Hematopoietic multipotent progenitor cell (in vitro differentiated cells): ENCODE measurements at places on chromosomes 2 and 18.

- no peak for DNase-seq
Measured at GRCh38 chr18:22191923-22192322, 22.5 kb downstream of the GATA6 start.

GRCh38 chr18:50091509-50092244, 103.3 kb downstream of the MYO5B start:
- no peak for DNase-seq

GRCh38 chr2:144445196-144445595, 74.7 kb downstream of the ZEB2 start:
- no peak for DNase-seq

GRCh38 chr2:130972410-130972809, 120.8 kb downstream of the FAM168B start:
- no peak for DNase-seq

DNA sequence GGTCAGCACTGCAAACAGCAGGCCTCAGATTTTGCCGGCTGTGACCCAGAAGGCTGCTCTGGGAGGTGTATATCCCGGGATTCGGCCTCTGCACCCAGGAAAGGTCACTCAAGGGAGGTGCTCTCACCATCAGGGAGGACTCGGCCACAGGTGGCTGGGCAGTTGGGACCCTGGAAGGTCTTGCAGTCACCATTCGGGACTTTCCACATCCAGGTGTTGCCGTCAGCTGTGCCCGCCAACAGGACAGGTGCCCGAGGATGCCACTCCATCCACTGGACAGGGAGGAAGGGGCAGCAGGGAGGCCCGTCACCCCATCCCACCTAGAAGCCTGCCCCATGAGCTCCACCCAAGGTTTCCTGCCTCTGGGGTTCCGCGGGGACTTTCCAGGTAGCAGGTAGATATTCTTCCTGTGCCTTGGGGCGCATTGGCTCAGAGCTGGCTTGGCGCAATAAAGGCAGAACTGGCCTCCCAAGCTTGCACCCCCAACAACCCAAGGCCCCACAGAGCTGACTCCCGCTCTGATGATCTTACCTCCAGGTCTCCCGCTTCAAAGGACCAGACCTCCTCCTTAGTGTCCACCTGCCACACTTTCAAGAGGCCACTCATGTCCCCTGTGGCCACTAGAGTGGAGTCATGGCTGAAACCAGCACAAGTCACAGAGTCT, 3.5 kb downstream of the AAMP start:
- DNase-seq, result no peak

DNA sequence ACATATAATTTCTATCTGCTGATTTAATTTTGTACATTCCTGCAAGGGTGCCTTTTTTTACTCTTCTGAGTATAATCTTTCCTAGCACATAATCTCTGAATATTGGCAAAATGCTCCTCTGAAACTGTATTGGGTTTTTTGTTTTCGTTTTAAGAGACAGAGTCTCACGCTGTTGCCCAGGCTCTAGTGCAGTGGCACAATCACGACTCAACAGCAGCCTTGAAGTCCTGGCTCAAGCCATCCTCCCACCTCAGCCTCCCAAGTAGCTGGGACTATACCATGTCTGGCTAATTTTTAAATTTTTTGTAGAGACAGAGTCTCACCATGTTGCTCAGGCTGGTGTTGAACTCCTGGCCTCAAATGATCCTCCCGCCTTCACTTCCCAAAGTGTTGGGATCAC, 104.9 kb downstream of the SPTBN1 start:
- no peak for DNase-seq

- no peak for DNase-seq
Measured at GRCh38 chr18:65227970-65228369, 522.8 kb upstream of the CDH7 start.

GRCh38 chr2:218217360-218218267, 625 bp downstream of the ARPC2 start:
- peak; percentile 62 for DNase-seq

DNA sequence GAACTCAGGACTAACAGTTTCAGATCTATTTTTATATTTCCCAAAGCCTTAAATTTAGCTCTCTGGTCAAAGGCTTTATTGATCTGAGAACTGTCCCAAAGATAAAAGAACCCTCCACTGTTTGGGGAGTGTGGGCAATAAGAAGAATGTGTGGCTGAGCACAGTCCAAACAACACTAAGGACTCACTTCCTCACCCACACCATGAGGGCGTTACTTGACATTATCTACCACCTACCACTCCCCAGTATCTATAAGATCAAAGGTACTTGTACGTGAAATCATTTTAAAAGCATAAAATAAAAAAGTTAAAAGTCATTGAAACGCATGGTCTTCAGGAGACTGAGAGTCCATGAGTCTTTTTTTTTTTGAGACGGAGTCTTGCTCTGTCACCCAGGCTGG, 54.6 kb upstream of the NFU1 start:
- no peak for DNase-seq

DNA sequence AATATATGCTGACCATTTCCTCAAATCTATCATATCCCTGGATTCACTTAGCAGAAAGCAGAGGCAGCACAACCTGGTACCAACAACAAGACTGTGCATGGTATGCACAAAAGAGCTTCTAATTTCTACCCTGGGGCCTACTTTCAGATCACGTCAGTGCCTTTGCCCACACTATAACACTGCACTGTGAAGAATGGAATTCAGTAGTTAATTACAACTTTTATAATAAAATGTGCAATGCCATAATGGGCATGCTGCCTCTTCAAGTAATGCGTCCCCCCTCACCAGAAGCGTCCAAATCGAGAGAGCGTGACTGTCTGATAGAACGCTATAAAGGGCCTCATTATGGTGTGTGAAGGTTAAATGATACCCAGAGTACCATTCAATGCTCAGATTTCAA, 328.1 kb upstream of the PKDCC start:
- no peak for DNase-seq

DNA sequence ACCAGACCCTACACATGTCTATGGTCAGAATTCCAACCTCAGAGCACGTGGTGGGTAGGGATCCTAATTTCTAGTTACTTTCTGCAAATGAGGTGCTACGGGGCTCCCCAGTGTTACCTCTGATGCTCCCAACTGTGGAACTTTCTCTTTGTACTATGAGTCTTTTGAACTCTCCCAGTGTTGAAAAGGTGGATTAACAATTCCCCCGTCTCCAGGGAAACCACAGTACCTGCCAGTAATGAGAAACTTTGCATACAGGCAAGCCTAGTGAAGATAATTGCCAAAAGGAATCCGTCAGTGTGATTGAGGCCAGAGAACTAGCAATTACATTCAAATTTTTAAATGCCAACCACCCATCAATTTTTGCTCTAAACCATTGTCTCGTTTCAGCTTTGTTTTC, 129.0 kb upstream of the FOSL2 start:
- no peak for DNase-seq

- no peak for DNase-seq
Measured at GRCh38 chr2:48940606-48941005, 185.1 kb upstream of the LHCGR start.

DNA sequence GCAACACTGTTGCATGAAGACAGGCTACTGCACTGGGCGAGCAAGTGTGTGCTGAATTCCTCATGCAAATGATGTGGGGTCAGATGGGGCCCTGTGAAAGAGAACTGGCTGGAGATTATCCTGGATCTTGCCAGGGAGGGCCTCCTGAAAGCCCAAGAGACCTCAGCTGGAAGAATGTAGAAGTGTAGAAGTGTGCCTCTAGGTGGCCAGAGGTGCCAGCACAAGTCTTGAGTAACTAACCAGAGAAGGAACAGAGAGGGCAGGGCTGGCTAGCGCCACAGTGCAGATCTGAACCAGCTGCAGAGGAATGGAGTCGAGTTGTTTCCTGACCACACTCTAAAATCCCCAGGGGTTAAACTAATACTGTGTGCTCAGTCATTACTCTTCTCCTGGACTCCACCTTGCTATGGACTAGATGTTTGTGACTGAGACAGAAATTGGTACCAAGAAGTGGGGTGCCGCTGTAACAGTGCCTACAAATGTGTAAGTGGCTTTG, 399.3 kb downstream of the LRATD1 start:
- no peak for DNase-seq

- DNase-seq, result no peak
Measured at GRCh38 chr18:39913672-39914366, 2041.2 kb upstream of the PIK3C3 start.

DNA sequence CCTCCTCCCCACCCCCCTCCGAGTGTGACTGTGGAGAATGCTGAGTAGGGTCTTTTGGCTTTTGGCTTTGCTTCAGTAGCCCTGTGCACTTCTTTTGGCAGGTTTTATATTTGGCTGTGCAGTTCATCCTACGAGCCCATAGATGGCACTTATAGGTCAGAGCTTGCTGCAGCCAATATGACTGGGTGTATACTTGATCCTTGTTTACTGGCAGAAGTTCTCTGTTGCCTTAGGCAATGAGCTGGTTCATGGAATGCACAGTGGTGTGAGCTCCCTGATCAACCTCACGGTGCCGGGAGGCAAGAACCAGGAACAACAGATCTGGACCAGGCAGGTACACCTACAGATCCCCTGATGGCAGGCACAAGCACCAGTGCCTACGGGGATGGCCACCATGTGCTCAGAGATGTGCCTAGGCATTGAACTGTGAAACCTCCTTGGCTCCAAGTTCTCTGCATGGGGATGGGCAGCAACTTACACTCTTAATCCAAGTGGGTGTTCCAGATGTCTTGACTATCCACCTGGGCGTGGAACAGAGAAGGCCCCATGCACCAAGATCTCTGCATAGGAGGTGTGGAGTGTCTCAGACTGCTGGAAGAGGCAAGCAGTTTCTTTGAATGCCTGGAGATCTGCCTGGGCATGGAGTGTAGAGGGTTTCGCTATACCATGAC, 190.4 kb downstream of the KIAA1328 start:
- DNase-seq, result no peak

DNA sequence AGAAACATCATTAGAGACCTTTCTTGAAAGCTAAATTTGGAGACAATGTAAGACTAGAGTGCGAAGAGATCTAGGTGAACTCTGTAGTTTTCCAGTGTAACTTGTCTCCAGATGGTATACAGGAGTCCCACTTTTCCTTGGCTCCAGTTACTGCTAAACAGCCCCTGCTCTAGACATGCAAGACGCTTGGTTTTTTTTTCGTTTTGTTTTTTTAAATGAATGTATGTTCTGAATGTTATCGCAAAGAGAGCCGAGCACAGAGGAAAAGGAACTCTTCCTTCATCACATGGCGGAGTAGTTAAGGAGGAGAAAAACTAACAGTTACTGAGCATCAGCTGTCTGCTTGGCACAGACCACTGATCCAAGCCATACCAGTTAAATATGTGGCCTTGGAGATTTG, 2.4 kb downstream of the RALB start:
- no peak for DNase-seq

- DNase-seq, result no peak
Measured at GRCh38 chr2:80054346-80054675, 250.2 kb downstream of the LRRTM1 start.

DNA sequence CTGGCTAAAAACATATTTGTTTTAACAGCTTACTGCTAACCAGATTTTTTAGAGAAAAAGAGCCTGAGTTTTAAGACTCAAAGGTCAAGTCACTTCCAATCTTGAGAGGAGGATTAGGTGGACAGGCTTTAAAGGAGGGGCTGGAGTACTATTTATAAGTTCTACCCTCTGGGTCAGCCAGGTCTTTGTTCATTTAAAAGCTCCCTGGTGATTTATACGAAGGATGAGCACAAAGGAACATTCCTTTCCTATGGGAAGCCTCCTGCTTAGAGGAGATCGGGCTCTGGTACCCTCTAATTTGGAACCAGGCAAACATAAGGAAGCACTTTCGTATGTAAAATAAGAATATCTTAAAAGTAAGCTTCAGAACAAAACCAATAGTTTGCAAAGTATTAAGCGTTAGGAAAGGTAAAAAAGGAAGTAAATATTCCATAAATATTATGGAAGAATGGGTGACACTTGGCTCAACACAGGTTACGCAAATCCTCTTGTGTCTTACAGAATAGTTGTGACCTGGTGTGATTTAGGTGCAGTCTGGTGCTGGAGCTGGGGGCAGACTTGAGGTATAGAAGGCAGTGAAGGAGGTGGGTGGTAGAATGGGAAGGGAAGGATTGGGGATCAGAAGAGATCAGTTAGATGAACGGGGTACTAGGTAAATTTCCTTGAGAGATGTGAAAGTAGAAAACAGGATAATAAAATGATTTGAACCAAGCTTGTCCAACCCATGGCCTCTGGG, 35.6 kb downstream of the PDE6D start:
- DNase-seq, result no peak

- DNase-seq, result no peak
Measured at GRCh38 chr18:62572456-62572855, 49.6 kb downstream of the ZCCHC2 start.

- DNase-seq, result no peak
Measured at GRCh38 chr2:58120626-58121229, 74.1 kb downstream of the VRK2 start.
